ENCODE measurements at places on chromosomes 4 and X.

DNA sequence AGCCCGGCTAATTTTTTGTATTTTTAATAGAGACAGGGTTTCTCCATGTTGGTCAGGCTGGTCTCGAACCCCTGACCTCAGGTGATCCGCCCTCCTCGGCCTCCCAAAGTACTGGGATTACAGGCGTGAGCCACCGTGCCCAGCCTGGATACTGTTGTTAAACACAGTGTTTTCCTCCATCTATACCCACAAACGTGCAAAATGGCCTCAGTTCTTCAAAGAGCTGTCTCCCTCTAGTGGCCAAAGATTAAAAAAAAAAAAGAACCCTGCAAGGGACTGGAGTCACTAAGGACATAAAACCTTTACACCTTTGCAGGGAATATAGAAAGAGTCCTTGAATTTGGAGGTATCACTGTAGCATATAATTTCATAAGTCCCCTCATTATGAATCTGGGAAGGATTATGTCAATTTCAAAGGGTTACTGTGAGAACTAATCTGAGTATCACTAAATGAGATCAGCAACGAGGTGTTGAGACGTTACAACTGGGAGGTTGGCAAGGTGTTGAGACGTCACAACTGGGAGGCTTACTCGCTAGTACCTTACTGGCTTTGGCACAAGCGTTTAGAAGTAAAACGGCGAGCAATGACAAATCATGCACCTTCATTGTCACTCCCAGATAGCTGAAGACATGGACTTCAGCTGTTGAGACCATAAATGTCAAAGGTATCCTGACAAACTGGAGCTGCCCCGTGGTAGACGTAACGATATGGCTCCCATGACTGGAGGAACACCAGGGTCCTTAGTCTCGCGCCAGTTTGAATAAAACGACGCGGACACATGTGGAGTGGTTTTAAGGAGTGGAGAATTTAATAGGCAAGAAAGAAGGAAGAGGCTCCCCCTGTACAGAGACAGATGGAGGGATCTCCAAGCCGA is 33.4 kb upstream of the ENPP6 start:
- DNase-seq: no peak

- DNase-seq: no peak
Observed at GRCh38 chr4:105196523-105197145, 50.0 kb downstream of the TET2 start.

DNA sequence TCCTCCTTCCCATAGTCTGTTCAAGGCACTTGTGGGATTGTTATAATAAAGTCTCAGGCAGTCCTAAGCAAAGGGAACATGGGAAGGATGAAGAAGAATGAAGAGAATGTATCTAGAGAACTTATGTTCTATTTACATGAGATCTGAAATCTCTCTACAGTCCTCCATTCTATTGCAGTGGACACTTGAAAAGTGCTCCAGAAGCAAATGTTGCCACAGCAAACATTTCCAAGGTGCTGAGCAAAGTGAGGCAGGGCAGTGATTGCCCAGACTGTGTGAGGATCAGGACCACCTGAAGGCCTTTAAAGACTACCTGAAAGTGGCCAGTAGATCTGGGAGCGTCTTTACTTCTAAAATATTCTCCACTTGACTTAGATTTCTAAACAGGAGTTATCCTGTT is 203.5 kb downstream of the RBM46 start:
- DNase-seq: no peak

DNA sequence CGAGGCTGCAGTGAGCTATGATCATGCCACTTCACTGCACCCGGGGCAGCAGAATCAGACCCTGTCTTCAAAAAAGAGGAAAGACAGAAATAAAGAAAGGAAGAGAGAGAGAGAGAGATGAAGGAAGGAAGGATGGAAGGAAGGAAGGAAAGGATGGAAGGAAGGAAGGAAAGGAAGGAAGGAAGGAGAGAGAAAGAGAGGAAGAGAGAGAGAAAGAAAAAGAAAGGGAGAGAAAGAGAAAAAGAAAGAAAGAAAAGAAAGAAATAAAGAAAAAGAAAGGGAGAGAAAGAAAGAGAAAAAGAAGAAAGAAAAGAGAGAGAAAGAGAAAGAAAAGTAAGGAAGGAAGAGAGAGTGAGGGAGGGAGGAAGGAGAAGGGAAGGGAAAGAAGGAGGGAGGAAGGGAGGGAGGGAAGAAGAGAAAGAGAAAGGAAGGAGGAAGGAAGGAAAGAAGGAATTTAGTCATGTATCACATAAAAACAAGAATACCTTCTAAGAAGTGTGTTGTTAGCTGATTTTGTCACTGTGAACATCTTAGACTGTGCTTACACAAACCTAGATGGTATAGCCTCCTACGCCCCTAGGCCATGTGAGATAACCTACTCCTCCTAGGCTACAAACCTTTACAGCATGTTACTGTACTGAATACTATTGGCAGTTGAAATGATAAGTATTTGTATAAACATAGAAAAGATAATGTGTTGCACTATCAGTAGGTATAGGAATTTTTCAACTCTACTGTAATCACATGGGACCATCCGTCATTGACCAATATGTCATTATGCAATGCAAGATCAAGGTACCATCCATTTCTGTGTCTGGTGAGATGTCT is 17.4 kb upstream of the AFF1 start:
- DNase-seq: no peak

DNA sequence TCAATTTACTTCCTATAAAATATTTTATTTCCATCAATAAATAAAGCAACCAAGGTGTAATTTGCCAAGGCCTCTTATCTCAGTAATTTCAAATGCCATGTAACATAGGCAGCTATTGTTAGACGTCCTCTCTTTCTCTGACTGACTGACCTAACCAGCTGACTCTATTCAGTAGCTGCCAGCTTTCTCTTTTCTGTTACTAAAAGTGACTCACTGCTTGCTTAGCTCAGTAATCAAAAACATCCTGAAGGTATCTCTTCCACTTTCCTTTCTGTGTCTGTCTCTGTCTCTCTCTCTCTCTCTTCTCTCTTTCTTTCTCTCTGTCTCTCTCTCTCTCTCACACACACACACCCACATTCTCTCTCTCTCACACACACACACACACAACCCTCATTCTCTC is 134.2 kb downstream of the SPOCK3 start:
- no peak for DNase-seq

GRCh38 chr4:108166441-108167315 is 2.1 kb downstream of the LEF1 start:
- no peak for DNase-seq

GRCh38 chr4:106034220-106034619 is 138.9 kb downstream of the NPNT start:
- DNase-seq: no peak

DNA sequence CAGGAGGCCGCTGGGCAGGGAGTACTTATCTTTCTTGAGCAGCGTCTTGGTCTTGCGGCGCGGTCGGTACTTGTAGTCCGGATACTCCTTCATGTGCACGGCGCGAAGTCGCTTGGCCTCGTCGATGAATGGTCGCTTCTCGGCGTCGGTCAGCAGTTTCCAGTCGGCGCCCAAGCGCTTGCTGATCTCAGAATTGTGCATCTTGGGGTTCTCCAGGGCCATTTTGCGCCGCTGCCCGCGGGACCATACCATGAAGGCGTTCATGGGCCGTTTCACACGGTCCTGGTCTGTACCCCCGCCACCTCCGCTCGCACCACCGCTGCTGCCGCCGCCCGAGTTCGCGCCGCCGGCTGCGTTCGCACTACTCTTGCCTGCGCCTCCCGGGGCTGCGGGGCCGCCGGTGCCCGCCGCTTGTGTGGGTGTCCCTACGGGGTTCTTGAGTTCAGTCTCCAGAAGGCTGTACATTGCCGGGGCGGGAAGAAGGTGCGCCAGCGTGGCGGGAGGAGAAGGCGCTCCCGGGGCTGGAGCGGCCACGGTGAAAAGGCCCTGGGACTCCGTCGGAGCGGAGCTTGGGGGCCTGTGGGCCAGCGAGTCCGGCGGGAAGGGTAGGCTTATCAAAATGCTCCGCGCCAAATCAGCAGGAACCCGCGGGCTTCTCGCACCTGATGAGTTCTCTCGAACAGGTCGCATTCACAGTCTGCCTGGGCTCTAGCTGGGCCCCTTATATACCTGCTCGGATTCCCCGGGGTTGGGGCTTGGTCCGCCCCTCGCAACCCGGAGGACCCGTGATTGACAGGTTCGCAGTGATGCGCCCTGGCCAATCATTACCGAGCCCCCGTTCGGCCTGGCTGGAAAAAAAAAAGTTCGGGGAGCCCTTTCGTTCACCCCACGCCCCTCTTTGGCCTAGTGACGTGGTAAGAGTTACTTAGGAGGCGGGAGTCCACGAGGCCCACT is at the start of gene SOX3:
TSS of gene SOX3 (minus strand) at position 699 of the 954 bp plus-strand sequence. CDS start at position 690, 9 bp downstream.
- no peak for DNase-seq

DNA sequence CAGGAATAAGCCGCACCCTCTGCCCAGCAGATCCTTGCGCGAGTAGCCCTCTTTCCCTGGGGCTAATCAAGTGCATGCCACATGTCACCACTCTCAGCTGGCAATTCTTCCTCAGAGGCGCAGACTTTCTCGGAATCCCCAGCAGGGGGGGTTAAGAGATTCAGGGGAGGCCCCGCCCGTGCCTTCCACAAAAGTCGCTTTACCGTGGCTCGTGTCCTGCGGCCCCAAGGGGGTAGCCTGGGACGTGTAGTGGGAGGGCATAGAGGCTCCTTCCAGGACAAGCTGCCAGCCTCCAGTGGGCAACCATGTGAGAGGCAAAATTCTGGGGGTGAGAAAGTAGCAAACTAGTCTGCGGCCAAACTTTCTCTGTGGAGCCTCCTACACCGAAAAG is 652 bp downstream of the SRPX start:
- no peak for DNase-seq

DNA sequence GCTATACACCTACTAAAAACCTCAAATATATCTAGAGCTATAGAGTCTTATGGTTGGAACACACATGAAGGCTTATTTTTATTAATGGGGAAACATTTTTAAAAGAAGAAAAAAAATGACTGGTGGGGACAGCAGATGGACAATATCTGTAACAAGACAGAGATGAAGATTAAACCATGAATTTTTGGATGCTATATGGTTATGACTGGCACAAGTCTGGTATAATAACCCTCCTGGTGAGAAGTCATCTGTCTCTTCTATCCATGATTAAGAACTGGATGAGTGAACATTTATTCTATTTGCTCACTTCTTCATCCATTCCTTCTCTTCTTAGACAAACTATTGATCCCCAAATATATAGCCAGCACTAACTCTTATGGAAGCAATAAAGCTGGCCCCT is 104.4 kb downstream of the EFHC2 start:
- no peak for DNase-seq

- no peak for DNase-seq
Observed at GRCh38 chrX:153487590-153488071, 7.1 kb upstream of the BGN start.

GRCh38 chr4:128468123-128468989 is 180.7 kb upstream of the PGRMC2 start:
- no peak for DNase-seq

GRCh38 chr4:101103381-101104142 is 243.8 kb downstream of the PPP3CA start:
- DNase-seq: no peak

- DNase-seq: no peak
Observed at GRCh38 chr4:2672700-2673099, 83.4 kb downstream of the TNIP2 start.

- no peak for DNase-seq
Observed at GRCh38 chrX:113545040-113545439, 704.4 kb upstream of the AMOT start.

GRCh38 chrX:40816906-40817305 is 81.6 kb upstream of the MED14 start:
- no peak for DNase-seq

DNA sequence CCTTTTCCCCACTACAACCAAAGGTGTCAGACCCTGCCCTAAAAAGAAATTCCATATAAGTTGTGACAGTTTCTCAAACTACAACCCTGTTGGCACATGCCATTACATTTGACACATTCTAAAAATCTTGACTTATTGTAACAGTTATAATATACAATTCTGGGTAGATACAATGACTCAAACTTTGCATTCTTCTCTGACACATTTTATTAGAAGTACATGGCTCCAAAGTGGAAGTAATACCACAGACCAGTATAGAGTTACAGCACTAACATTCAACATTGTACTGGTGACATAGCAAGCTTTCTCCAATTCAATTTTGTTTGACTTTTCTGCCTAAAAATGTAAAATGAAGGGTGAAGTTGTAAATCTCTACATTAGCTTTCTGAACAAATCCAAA is 196.6 kb upstream of the ETNPPL start:
- no peak for DNase-seq

- DNase-seq: no peak
Observed at GRCh38 chr4:16583764-16584163, 314.7 kb downstream of the LDB2 start.

- no peak for DNase-seq
Observed at GRCh38 chr4:77465271-77465670, 140.3 kb upstream of the CXCL13 start.

GRCh38 chrX:110786486-110786885 is 9.1 kb downstream of the CHRDL1 start:
- DNase-seq: no peak

- no peak for DNase-seq
Observed at GRCh38 chrX:25016361-25016671, 551 bp upstream of the ARX start.

- DNase-seq: no peak
Observed at GRCh38 chr4:126354784-126355183, 1040.0 kb downstream of the FAT4 start.

GRCh38 chrX:72461766-72462165 is 110.9 kb downstream of the HDAC8 start:
- DNase-seq: no peak

DNA sequence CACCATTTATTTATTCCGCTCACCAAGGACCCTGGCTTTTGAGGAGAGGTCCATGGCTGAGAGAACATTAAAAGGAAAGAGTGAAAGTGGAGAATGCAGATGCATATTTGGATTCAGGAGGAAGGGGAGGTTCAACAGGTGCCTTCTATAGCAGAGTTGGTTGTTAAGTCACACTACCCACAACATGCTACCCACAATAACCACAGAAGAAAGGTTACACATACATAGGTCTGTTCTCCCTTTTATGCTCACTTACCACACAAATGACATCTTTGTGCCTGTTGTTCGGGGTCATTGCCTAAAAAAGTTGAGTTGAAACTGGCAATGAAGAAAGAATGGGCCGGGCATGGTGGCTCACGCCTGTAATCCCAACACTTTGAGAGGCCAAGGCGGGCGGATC is 587.4 kb downstream of the RPA4 start:
- DNase-seq: no peak

DNA sequence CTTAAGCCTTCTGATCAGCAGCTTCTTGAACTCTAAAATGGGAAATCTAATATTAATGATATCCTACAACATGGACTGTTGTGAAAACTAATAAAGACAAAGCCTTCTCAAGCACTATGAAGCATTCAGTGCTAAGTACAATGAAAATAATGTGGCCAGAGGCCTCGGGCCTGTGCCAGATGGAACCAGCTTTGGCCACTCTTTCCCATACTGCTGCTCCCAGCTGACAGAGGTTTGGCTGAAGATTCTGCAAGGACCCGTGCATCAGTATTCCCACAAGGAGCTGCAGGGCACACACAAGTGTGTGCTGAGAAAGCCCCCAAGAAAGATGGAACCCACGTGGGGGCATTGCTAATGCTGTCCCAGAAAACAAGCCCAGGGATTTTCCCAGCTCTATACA is 60.5 kb upstream of the RPL34 start:
- no peak for DNase-seq
